KBM-7 (cell line): ENCODE measurements at places on chromosomes 3 and 15.

DNA sequence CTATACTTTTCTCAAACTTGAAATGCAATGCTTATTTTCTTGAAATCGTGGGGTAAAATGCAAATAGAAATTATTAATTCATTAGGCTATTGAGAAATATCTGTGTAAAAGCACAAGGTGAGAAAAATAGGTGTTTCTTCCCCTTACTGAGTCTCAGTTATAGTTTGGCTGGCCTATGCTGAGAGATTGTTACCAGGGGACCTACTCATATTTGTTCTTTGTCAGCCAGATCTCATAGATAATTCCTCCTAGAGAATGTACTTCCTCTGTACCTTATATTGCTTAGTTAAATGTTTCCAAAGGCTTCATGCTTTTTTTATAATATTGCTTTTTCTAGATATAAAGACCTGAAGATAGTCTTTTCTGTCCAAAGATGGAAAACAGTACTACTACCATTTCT lies 60.0 kb upstream of the TRPC1 start:
- DNase-seq, result no peak

DNA sequence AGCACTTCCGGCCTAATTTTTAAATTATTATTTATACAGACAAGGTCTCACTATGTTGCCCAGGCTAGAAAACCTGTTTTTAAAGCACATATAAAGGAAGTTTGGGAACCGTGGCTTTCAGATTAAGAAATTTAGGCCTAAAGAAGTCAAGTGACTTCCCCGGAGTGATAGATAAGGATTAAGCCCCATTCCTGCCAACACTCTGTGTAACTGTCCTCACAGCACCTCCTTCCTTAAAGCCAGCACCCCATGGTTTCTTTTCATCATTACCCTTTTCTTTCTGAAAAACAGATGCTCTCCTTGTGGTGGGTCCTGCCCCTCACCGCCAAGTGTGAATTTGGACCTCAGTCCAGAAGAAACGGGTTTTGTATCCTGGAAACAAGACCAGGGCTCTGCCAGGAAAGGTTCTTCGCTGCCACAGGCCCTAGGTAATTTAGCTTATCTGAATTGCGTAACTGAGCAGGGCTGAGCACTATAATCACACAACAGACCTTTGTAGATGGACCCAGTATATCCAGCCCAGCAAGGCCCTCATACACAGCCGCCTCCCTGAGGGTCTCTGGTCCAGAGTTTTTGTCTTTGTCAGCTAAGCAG lies 231.3 kb downstream of the PLCL2 start:
- no peak for DNase-seq

DNA sequence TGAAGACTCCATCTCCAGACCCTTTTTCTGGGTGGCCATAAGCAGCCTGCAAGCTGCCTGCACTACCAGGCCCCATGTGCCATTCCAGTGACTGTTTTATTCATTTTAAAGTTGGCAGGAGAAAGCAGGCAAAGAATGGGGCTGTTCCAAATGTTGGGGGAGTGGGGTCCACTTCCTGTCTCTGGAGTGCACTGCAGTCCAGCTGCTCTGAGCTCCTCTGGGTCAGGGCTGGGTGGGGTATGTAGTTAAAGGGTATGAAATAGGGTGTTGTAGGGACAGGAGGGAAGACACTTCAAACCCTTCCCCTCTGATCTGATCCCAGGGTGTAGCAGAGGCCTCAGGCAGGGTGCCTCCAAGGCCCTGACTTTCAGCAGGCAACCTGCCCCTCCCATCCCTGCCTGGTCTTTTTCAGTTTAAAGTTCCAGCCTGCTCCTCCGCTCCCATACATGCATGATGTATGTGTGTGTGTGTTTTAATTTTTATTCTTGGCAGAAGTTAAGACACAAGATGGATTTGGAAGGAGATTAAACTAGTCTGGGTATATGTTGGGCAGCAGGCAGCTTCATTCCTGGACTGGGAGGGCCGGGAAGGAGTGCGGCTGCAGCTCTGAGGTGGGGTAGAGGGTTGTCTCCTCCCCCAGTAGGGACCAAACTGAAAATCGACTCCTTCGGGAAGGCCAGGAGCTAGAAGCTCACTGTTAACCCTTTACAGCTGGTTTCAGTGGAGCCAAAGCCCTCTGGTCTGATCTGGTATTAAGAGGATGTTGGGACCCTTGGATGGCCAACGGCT lies 17.3 kb downstream of the BOC start:
- no peak for DNase-seq

GRCh38 chr3:48233542-48233941 lies 7.4 kb upstream of the ZNF589 start:
- no peak for DNase-seq

GRCh38 chr15:41331833-41332193 lies 578 bp downstream of the OIP5 start:
- DNase-seq, result no peak

DNA sequence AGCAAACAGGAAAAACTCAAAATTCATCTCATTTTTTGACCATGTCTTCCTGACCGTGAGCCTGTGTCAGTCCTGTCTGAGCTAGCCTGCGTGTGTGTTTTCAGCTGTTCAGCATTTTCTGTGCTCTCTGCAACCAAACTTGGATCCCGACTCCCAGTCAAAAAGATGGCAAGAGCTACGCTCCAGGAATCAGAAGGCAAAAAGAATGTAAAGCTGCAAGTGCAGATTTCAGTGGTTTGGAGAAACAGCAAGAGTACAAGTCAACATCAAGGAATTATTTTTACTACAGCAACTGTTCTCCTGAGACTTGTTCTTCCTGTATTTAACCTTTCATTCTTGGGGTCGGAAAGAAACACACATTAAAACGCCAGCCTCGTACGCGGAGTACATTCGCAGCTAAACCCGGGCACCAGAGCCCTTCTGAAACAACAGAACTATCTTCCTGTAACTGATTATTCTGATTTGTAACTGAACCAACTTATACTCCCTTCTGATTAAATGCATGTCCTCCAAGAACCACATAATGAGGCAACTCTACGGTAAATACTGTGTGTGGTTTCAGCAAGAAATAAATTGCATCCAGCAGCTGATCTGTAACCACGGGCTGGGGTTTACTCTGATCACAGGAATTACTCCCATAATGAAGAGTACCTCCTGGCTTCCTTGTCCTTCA lies 107.4 kb downstream of the LRIG1 start:
- DNase-seq, result no peak

DNA sequence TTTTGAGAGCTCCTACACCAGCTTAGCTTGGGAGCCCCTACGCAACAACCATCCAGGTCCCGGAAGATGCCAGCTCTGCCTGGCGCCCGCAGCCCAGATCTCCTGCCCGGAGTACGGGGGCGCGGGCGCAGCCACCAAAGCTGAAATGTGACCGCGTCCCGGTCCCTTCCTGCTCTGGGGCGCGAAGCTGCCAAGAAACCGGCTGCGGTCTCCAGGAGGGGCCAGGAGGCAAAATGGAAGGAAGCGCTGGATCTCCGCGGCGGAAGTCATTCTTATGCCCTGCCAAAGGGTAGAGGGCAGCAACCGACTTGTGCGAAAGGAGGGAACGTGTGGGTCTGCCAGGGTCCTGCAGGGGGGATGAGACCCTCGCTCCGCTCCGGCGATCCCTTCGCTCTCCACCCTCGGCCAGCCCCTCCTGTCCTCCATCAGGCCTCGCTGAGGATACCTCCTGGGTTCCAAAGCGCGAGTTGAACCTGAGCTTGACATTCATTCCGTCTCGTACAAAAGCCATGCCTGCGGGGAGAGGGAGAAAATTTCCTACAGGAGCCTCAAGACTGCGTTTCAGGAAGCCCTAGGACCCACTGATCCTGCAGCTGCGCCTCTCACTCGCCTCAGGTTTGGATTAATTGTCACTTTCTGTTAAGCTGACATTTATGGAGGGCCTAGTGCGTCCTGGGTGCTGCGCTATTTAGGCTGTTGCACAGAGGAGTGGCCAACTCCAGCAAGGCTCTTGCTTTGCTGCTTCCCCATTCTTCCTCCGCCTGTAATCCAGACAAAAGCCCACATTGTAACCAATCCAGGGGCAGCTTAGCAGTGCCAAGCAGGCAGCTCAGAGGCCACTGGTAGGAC lies 98.3 kb upstream of the VGLL3 start:
- DNase-seq, result no peak

GRCh38 chr3:101194392-101194791 lies 126.0 kb downstream of the IMPG2 start:
- no peak for DNase-seq
